Activated effector memory CD4-positive, alpha-beta T cell treated with anti-CD3 and anti-CD28 coated beads, Interleukin-2, amount 50 U/mL, for 16 hours (primary cell): ENCODE measurements at places on chromosomes 11 and 22.

DNA sequence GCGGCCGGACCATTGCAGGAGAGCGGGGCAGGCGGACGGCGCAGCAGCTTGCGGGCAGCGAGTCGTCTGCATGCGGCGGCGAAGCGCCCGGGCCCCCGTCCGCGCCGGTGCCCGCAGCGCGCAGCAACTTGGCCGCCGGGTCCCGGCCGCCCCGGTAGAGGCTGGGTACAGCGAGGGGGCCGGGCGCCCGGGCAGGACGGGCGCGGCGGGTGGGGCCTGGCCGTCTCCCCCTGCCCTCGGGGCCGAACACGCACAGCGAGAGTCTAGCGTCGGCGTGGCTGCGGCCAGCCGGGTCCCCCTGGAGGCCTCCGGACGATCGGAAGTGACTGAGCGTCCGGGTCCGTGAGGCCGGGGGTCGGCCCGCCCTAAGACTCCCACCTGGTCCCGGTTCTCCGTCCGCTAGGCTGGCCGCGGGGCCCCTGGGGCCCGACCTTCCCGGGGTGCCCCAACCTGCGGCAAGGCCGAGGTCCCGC, 775 bp upstream of the TRABD start:
- no peak for DNase-seq

DNA sequence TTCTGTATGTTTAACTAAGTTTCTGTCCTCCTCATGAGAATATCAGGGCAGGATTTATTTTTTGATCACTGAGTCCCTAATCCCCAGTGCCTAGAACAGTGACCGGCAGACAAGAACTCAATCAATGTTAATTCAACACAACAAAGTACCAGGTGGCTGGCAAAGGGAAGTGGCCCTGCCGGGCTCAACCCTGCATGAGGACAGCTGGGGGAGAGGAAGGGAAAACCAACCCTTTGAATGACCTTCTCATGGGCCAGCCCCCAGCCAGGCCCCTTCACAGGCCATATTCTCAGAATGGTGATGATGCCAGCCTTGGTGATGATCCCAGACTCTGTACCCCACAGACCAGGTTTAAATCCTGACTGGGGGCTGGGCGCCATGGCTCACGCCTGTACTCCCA, 1.4 kb upstream of the MFNG start:
- no peak for DNase-seq

DNA sequence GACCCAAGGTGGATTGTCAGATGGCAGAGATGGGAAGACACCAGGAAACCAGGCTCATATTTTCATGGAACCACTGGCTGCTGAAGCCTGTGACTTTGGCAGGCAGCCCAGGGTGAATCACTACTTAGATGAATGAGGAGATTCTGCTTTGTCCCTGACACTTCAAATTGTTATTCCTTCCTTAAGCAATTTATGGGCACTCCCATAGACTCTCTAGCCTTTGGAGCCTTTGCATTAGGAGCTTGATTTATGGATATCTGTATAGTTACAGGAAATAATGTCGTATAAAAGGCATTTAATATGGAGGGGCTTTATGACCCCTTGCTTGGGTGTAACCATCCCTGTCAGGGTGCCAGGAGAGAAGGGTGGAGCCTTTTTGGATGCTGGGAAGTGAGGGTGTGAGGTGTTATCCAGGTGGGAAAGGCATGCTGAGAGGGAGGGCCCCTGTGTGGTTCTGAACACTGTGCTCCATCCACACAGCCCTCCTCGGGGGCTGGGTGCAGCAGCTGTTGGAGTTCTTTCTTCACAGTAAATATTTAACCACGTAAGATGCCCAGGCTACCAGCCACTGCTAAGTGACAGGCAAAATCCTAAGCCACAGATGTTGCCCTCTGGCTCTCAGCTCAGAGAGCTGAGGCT, 35.3 kb downstream of the IL18 start:
- no peak for DNase-seq

- no peak for DNase-seq
Measured at GRCh38 chr11:80595011-80595410, 1154.2 kb upstream of the TENM4 start.

DNA sequence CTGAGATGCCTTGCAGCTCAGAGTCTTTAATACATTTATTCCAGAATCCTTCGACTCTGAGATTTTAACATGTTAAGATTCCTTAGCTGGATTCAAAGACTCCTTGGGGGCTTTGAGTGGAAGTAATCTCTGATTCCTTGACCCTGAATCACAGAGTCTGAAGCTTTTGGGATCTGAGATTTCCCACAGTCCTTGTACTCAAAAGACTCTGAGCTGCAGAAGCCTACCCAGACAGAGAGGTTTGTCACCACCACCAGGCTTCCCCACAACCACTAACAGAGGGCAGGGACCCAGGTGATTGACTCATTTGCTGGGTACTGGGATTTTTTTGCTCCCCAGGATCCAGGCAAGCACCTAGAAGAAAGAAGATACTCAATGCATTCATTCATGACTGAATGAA, 1.4 kb upstream of the SERPINH1 start:
- no peak for DNase-seq

DNA sequence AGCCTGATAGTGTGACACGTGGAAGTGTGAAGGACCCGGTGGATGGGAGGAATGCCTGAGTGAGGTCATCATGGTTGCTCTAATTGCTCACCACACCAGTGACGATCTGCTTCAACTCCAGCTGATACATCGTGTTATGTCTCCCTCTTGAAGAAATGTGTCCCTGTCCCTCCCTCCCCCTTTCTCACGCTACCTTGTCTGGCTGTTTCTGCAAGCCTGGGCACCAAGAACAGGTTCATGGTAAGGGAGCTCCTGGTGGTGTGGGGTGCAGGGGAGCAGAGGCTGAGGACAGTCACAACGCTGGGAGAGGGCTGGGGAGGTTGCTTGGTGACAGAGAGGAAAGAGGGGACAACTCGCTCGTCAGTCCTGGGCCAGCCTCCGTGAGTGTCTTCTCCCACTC, 413.4 kb downstream of the SOX6 start:
- DNase-seq = no peak

DNA sequence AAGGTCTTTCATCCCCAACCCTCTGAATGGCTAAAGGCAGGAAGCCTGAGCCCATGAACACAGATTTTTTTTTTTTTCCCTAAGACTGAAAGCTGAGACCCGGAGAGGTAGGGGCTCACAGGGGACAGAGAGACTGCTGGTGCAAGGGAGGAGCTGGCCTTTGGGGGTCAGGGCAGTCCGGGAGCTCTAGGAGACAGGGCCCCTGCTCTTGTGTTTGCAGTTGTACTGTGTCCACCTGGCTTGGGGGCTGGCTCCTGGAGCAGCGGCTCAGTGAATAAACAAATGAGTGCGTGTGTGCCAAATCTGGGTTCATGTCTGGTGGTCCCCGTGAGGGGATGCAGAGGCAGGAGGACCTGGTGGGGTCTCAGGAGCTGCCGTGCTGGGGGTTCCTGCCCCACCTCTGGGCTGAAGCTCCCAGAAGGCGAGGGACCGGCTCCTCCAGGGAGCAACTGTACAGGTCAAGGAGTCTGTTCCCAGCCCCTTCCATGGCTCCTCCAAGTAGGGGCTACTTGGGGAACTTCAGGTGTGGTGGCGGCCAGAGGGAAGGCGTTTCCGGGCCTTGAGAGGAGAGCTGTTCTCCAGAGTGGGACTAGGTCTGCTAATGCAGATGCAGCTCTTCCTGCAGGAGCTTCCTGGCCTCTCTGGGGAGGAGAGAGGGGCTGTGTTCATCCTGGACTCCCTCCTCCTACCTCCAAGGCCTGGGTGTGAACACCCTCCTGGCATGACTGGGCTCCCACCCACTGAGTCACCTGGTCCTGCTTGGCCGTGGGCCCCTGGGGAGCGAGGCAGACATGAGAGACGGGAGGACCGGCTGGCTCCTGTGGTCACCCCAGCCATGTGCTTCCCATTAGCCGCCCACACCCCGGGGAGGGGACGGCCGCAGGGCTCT, 57.6 kb downstream of the FBXO7 start:
- DNase-seq = no peak

- DNase-seq = no peak
Measured at GRCh38 chr11:34300926-34301295, 56.9 kb downstream of the ABTB2 start.

DNA sequence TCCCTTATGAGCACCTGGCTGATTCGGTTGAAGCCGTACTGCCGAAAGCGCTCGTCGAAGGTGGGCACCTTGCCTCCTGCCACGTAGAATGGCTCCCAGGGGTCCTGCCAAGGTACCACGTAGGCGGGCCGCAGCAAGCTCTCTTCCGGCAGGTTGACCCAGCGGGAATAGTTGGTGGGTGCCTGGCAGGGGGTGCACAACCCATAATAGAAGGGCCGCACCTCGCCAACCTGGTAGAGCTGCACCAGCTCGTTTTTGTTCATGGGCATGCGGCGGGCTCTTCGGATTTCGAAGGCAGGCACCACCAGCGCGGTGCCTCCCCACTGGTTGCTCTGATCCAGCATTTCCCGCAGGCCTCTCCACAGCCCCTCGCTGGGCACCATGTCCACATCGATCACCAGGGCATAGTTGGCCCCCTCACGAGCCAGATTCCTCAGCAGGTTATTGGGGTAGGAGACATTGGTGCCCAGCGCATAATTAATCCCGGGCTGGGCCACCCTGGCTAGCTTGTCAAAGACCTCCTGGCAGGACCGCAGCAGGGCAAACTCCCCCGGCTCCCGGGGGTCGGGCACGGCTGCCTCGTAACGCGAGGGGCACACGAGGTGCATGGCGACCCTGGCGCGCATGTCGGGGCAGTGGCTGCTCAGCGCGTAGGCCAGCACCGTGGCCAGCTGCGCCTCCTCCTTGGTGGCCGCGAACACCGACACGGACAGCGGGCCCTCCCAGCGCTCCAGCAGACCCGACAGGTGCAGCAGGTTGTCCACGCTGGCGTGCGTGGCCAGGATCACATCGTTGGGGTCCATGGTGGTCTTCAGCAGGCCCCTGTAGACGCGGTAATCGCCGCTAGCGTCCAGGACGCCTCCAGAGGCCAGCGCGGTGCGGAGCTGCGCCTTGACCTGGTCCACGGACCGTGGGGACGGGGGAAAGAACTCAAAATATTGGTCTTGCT, 679 bp downstream of the B4GAT1 start:
- DNase-seq = no peak
